ENCODE measurements at places on chromosomes 3 and 15.

- DNase-seq = no peak
Observed at GRCh38 chr3:175129126-175129525, 270.0 kb downstream of the NAALADL2 start.

GRCh38 chr3:59601486-59601885 is 551.7 kb upstream of the CFAP20DC start:
- no peak for DNase-seq

GRCh38 chr15:62896969-62897486 is 145.5 kb upstream of the TPM1 start:
- no peak for DNase-seq

- peak; percentile 73 for DNase-seq
Observed at GRCh38 chr3:195906865-195907683, 1.3 kb downstream of the TNK2 start.

GRCh38 chr15:97961067-97961954 is 808 bp downstream of the ARRDC4 start:
- peak; percentile 6 for DNase-seq

DNA sequence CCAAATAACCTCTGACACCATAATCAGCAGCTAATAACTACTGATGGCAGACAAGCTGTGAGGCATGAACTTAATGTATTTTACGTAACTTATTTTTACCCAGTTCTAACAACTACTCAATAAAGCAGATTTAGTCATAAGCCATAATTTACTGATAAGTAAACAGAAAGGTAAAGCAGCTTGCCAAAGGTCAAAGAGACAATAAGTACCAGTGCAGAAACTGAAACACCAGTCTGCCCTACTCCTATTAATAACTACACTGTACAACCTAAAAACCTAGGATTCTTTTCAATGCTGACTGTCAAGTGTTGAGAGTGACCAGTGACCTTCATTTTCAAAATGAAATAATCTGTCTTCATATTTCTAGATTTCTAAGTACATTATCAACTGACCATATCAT is 152.2 kb downstream of the NR2E3 start:
- no peak for DNase-seq

- no peak for DNase-seq
Observed at GRCh38 chr3:9994086-9994844, 7.6 kb upstream of the EMC3 start.

- no peak for DNase-seq
Observed at GRCh38 chr3:138405486-138405885, 28.9 kb upstream of the ESYT3 start.

- DNase-seq = no peak
Observed at GRCh38 chr3:157508461-157508860, 5.2 kb upstream of the VEPH1 start.

DNA sequence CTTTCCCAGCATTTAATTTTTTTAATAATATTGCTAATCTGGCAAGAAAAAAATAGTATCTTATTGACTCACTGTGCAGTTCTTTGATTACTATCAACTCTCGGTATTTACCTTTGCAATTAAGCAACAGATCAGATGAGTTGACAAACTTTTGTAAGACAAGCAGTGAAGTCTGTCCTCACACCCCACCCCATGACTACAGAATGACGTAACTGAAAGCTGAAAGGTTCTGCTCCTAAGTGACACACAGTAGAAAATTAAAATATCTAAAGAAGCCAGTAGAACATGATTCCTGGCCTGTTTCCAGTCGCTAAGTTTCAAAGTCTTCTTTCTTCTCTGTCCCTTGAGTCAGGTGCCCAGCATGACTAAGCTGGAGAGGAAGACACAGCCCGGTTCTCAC is 135.5 kb downstream of the STT3B start:
- DNase-seq = no peak

DNA sequence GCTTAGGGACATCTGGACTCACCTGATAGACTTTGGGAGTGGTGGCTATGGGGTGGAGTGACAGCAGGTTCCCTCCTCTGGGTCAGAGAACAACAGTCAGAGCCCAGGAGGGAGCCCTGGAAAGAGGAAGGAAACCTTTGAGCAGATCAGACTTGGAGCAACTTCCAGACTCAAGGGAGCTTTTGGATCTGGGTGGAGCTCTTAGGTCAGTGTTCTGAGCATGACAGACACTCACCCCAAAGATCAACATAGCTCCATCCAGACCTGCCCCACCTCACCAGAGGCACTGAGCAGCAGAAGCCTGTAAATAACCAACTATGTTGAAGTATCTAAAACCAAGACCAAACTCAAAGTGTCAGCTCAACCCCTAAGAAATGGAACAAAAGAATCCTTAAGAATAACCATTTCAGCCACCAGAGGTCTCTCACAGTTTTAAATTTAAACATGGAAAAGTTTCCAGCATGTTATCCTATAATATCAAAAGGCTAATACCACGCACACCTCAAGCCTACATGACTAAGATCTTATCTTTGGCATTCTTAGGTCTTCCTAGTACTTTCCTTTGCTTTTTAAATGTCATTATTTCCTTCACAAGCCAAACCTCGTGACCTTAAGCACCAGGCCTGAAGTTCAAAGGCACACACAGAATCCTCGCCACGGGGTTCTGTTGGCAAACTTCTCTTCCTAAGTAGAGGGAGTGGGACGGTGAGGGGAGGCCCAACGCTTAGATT is 56.4 kb downstream of the UMPS start:
- DNase-seq = no peak

DNA sequence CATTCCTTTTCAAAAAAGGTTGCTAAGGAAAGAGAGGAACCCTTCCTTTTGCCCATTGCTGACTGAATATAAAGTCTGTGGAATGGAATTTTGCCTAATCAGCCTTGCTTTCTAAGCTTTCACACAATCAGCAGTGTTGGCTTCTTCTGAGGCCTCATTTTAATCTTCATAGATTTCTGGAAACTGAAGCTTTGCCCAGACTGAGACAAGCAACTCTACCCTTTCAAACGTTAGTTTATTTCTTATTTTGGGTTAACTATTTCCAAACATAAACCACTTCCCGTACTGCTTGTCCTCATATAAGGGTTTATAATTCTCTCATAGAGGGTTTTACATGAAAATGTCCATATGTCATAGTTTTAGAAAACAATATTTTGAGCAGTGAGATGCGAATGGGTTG is 82.9 kb downstream of the NR1D2 start:
- DNase-seq = no peak

- DNase-seq = no peak
Observed at GRCh38 chr3:71227270-71227661, 356.3 kb downstream of the FOXP1 start.

GRCh38 chr3:139564294-139564861 is 24.8 kb upstream of the RBP1 start:
- no peak for DNase-seq

DNA sequence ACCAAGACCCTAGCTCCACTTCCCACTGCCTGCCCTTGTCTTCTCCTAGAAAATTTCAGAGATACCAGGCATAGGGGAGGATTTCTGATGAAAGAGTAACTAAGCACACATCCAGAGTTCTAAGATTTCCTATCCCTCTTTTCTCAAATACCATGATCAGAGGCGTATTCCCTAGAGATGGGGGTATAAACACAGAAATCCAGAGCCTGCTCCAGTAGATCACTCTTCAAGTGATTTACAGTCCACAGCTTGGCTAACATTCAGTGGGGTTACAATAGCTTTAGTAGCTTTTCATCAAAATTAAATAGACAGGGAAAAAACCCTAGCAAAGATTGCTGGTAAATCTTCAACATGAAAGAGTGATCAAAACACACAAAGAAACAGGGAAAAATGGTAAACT is 800.7 kb upstream of the GRM7 start:
- DNase-seq = no peak

- DNase-seq = no peak
Observed at GRCh38 chr3:128297401-128298138, 144.3 kb downstream of the EEFSEC start.

GRCh38 chr3:111229301-111229700 is 157.7 kb downstream of the NECTIN3 start:
- DNase-seq = no peak

DNA sequence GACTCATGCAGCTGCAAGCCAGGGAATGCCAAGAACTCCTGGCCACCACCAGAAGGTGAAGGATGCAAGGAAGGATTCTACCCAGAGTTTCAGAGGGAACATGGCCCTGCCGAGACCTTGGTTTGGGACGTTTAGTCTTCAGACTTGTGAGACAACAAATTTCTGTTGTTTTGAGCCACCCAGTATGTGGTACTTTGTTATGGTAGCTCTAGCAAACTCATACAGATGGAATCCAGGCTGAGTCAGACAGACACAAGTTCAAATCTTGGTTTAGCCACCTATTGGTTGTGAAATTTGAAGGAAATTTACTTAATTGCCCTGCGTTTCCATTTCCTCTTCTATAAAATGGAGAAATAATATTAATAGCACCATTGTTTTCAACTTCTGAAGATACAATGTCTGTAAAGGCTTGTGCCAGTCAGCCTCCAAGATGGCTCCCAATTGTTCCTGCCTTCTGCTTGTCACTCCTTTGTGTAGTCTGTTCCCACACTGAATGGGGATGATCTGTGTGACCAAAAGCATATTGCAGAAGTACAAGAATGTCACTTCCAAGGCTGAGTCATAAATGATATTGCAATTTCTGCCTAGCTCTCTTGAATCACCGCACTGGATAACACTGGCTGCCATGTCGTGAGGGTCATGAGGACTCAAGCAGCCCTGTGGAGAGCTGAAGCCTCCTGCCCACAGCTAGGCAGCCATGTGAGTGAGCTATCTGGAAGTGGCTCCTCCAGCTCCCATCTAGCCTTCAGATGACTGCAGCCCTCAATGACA is 223.5 kb upstream of the PROK2 start:
- no peak for DNase-seq

DNA sequence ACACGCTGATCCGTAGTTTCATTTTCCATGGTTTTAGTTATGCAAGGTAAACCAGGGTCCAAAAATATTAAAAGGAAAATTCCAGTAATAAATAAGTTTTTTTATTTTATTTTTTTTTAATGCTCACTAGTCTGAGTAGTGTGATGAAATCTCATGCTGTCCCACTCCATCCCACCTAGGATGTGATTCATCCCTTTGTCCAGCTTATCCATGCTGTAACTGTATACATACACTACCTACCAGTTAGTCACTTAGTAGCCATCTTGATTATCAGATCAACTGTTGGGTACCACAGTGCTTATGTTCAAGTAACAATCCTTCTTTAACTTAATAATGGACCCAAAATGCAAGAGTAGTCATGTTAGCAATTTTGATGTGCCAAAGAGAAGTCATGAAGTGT is 75.2 kb downstream of the ESYT3 start:
- no peak for DNase-seq

DNA sequence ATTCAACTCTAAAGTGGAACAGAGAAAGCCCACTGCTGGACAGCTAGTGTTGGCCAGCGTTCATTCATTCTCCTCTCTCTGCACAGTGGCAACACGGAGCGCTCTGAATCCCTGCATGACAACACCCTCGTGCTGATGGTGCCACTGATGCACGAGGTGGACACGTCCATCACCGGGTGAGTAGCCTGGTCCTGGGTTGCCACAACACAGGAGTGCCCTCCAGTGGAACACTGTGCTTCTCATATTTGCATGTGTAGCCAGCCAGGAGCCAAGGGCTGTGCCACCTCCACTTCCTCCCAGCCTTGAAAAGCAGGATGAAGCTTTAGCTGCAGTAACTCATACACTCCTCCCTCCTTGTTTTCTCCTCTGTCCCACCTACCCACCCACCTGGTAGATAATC is 120.0 kb upstream of the CTDSPL start:
- DNase-seq = no peak

GRCh38 chr15:40100123-40100946 is 8.3 kb downstream of the BMF start:
- no peak for DNase-seq

DNA sequence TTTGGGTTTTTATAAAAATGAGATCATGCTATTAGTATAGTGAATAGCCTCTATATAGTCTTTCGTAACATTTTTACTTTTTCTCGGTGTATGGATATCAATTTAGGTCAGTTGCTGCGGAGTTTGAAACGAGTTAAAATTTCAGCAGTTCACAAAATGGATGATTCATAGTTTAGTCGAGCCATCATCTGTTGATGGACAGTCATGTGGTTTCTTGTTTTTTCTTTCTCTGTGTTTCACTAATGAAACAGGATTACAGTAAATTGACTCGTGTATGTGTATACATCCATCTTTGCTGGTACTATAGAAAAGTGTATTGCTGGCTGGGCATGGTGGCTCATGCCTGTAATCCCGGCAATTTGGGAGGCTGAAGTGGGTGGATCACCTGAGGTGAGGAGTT is 106.8 kb downstream of the IGF1R start:
- no peak for DNase-seq

- no peak for DNase-seq
Observed at GRCh38 chr15:43463507-43463906, 29.4 kb downstream of the TP53BP1 start.

DNA sequence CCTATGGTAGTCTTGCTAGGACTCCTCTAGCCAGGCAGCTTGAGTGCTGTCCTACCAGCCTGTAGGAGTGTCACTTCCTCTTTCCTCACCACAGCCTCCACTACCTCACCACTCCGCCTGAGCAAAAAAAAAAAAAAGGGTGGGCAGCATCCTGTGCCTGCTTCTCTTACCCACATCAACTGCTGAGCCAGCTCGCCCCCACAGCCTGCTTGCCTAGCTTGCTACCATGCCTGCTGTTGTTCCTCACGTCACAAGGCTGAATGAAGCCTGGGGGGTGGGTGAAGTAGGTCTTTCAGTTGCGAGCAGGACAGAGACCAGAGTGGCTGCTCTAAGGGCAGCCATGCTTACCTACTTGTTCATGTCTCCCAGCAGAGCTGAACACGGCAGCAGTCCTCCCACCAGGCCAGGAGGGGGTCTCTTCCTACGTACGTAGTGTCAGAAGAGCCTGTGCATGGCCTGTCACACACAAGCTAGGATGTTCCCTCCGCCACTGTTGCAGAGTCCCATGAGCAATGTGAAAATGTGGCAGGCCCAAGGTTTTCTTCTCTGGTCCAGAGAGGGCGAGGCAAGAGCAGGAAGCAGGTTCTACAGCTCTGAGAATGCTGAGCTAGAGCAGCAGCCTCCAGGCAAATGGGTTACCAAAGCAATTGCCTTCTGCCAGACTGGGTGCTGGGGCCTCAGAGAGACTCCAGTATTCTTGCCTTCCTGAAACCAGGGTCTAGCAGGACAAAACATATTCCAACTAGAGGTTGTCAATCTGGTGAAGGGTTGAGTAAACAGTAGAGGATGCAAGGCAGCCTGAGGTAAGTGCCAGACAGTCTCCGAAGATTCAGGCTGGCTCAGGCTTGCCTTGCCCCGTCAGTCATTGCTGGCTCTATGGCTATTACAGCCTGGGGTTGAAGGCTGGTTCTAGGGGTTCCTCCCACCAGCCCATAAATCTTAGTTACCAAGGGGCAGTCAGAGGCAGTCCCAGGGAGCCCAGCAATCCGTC is 8.1 kb downstream of the PPM1M start:
- DNase-seq = peak; percentile 82

GRCh38 chr15:89363133-89363532 is 28.5 kb upstream of the POLG start:
- DNase-seq = no peak

GRCh38 chr15:92672102-92672501 is 16.5 kb upstream of the FAM174B start:
- no peak for DNase-seq

DNA sequence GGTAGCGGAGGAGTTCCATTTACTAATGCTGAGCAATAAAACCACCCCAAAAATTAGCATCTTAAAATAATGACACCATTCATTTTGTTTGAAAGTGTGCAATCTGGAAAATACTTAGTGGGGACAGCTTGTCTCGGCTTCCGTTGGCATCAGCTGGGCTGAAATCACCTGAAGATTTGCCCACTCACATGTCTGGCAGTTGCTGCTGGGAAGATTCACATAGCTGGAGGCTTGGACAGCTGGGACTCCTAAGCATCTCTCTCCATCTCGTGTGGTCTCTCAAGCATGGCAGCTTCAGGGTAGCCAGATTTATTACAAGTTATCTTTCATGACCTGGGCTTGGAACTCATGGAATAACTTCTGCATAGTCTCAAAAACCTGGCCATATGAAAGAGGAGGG is 38.4 kb upstream of the BFSP2 start:
- no peak for DNase-seq
